Activated CD8-positive, alpha-beta memory T cell treated with anti-CD3 and anti-CD28 coated beads for 4 hours (primary cell): ENCODE measurements at places on chromosomes 7 and 10.

- DNase-seq: no peak
These were observed 99.5 kb downstream of the SFMBT2 start for GRCh38 chr10:7311218-7311849.

GRCh38 chr7:43439631-43440401, 143.1 kb upstream of the STK17A start:
- no peak for DNase-seq

DNA sequence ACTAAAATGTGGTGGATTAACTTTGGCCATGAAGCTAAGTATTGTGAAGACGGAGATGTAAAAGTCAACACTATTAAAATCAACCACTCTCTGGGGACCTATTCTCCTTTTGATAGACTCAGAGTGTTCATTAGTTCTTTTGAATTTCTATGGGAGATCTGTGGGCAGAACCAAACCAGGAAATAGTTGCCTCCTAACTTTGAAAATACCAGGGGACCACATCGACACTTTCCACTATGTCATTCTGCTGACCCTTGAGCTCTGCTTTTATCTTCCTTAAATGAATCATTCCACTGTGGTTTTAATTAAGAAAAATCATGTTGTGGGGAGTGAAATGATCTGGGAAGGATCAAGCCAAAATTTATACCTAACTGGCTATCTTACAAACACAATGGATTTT, 960.5 kb downstream of the GATA3 start:
- no peak for DNase-seq

DNA sequence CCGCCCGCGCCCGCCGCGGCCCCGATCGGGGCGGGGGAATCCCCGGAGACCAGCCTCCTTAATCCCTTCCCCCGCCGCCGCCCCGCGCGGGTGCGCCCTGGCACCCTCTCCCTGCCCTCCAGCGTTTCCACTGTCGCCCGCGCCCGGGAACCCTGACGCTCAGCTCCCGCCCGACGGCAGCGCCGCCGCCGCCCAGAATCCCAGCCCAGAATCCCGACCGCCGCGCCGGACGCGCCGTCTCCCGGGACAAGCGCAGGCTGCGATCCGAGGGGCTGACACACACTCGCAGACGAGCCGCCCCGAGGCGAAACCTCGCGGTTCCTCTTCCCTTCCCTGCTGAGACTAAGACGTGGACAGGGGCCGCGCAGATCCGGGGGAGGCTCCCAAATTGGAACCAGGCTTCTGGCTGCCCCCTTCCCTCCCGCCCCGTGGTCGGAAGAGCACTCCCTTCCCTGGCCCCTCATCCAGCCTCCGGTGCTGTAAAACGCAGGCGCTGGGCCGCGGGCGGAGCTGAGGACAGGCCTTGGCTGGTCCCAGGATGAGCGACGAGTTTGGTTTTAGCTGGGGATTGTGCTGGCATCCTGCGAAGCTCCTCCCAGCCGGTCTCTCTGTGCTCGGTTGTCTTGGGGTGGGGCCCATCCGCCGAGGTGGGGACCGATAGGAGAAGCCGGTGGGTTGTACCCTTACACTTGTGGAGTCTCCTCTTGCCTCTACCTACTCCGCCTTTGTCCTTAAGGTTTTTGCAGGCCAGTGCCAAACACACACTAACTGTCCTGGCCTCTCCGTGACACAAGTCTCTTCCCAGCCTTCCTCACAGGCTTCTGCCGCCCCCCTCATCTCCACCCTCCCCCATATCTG, 1.1 kb downstream of the MARVELD1 start:
- no peak for DNase-seq

- DNase-seq: no peak
These were observed 667 bp downstream of the KLLN start for GRCh38 chr10:87862679-87863052.

- no peak for DNase-seq
These were observed 44.9 kb upstream of the SHH start for GRCh38 chr7:155857141-155857540.

- DNase-seq: no peak
These were observed 1187.2 kb downstream of the XPNPEP1 start for GRCh38 chr10:108736111-108736510.

DNA sequence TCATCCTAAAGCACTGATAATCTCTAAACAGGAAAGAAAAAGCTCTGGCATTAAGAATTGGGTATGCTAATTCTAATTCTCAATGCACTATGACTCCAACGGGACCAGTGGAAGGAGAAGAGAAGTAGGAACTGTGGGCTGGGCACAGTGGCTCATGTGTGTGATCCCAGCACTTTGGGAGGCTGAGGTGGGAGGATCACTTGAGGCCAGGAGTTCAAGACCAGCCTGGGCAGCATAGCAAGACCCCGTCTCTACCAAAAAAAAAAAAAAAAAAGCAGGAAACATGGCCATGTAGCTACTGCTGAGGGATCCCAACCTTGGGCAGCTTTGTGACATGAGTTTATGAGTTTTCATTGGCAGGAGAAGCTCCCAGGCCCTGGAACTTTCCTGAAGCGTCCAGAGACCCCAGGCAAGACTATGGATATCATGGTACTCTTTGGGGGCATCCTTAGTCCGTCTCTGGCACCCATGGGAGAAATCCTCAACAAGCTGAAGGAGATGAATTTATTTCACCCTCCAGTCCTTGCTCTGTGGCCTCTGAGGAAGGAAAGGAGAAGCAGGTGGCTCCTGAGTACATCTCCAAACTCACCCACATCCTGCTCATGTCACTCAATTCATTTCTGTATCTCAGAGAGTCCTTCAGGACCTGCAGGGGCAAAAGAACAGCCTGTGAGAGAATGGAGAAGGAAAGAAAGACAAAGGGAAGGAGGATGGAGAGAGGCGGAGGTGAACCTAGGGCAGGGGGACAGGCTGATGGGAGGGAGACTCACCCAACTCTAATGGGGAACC, 99.5 kb downstream of the SPDYE5 start:
- DNase-seq: no peak

GRCh38 chr7:134120405-134120804, 6.7 kb upstream of the LRGUK start:
- no peak for DNase-seq

GRCh38 chr7:12685550-12685949, 1.9 kb upstream of the ARL4A start:
- no peak for DNase-seq

DNA sequence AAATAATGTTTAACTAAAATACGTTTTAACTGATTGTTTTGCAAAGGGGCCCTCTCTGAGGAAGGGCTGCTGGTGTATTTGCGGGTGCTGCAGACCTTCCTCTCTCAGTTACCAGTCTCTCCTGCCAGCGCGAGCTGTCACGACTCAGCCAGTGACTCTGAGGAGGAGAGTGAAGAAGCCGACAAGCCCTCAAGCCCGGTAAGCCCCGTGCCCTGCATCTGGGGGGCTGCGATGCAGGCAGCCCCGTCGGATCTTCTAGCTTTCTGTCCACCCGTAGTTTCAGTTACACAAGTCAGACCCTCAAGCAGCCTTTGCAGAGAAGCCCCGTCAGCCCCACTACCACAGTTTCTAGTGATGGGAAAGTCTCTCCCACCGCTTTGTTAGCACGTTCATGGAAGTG, 45.1 kb downstream of the UBE3C start:
- DNase-seq: no peak

GRCh38 chr10:1171586-1171985, 115.4 kb downstream of the WDR37 start:
- DNase-seq: no peak

- DNase-seq: no peak
These were observed 130.9 kb upstream of the ANKRD1 start for GRCh38 chr10:91051829-91052228.

GRCh38 chr7:43584195-43584586, 1.3 kb downstream of the STK17A start:
- no peak for DNase-seq

DNA sequence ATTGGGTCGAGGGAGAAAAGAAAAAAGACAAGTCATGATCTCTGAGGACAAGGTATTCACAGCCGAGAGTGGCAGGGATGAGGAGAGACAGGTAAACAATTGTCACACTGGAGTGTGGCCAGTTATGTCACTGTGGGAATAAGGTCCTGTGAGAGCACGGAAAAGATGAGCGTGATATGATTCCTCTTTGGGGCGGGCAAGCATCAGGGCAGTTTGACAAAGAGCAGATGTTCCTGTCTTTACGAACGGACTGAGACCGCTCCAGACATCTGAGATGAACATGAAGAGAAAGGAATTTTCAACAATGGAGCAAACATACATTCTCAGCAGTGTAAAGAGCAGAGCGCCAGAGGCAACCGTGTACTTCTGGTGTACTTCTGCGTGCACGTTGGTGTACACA, 278.1 kb downstream of the DPP6 start:
- no peak for DNase-seq

DNA sequence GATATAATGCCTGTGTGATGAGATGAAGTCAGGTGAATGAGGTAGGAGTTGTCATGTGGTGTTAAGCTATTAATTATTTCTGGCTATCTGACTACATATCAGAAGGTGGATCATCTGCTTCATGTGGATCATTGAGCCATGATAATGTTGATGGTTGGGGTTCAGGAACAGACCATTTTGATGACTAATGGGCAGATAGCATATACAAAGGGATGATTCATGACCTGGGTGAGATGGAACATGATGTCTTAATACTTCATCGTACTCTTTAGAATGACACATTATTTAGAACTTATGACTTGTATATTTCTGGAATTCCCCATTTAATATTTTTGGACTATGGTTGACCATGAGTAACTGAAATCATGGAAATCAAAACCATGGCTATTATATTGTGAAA, 155.1 kb downstream of the OR13A1 start:
- DNase-seq: no peak

DNA sequence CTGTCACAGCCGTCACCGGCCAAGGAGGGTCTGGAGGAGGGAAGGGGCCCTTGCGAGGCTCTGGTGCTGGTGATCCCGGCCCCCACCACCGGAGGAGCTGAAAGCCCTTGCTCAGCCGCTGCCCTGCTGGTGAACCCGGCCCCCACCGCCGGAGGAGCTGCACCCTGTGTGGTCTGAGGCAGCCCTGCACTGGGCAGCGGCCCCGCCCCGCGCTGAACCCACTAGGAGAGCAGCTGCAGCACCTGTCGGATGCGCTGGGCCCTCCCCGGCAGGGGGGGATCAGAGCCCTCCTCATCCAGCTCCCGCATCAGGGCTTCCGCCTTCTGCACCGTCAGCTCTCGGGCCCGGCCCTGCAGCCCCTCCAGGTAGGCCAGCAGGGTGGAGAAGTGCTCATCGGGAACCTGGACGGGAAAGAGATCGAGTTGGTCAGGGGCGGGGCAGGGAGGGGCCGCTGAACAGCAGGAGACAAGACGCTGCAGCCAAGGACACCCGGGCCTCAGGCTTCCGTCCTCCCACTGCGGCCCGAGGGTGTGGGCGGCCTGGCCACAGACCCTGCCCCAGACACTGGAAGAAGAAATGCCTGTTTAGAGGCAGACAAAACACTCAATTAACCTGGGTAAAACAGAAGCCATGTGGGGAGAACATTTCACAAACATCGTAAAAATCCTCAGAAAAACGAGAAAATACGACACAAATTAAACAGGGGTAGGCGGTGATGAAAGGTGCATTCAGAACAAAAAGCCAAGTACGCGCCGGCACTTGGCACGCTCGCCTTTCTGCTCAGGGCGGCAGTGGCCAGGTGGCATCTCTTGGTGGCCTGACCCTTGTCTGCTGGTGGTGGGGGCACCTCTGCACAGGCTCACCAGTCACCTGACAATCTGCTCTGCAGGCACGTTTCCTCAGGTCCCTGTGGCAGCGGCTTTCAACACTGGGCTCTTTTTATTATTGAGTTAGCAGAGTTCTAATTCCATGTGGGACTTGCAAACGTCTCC, 14.7 kb downstream of the CYP2W1 start:
- DNase-seq: no peak

DNA sequence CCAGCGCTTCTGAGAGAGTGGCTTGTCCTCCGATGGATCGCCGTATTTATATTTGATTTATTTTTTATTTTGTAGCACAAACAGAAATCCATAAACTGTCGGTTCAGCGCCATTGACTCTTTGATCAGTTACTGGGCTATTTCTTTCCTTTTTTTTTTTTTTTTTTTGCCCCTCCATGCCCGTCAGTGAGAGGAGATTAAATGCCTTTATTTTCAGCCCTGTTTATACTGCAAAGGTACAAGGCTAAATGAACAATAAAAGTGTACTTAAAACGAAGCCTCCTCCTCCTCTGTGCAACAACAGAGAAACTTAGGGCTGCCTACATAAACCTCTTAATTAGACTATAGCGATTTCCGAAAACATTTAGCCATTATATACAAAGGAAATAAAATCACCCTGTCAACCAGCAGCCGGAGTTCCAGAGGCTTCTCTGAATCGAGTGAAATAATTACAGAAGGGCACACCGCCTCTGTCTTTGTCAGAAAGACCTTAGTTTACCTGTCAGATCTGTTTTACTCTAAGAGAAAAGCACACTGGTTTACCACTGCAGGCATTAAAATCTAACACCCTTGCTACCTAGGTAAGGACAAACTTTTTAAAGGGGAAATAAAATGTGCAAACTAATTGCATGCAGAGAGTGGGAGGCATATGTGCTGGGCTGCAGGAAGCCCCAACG, 3.5 kb downstream of the EBF3 start:
- DNase-seq: no peak

GRCh38 chr7:52482076-52482475, 553.4 kb upstream of the POM121L12 start:
- DNase-seq: no peak

- DNase-seq: no peak
These were observed 95.1 kb downstream of the LSMEM1 start for GRCh38 chr7:112575864-112576263.

DNA sequence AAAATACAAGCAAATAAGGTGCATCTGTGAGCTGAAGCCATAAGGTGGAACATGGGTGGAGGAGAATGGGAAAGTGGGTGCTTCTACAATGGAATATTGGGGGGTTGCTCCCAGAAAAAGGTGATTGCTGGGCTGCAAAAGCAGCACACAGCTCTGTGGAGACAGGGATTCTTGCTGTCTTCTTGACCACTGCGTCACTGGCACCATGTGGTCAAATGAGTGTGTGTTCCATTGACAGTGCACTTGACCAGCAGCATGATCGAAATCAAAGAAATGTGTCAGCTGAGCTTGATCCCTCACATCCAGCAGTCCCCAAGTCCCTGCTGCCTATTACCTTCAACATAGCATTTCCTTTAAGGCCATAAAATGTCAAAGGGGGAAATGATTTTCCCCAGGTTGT, 56.2 kb downstream of the GPR26 start:
- no peak for DNase-seq

GRCh38 chr10:62655337-62655994, 149.1 kb upstream of the ADO start:
- DNase-seq: no peak

- DNase-seq: no peak
These were observed 97.0 kb downstream of the LRMDA start for GRCh38 chr10:75528392-75528791.

DNA sequence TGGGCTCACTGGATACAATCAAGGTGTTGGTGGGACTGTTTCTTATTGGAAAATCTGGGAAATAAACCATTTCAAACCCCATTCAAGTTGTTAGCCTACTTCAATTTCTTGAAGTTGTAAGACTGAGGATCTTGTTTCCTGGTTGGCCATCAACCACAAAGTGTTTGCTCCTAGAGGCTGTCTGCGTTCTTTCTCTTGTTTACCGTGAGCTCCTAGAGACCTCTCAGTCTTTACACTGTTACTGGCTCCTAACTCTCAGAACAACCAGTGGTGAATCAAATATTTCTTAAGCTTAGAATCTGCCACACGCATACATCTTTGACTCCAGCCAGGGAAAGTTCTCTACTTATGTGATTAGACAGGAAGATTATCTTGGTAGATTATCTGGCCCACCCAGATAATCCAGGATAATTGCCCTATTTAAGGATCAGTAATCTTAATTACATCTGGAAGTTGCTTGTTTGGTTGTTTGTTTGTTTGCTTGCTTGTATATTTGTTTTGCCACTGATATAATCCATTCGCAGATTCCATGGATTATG, 798.7 kb downstream of the IPMK start:
- DNase-seq: no peak
